ENCODE measurements at places on chromosomes 1 and 21.

DNA sequence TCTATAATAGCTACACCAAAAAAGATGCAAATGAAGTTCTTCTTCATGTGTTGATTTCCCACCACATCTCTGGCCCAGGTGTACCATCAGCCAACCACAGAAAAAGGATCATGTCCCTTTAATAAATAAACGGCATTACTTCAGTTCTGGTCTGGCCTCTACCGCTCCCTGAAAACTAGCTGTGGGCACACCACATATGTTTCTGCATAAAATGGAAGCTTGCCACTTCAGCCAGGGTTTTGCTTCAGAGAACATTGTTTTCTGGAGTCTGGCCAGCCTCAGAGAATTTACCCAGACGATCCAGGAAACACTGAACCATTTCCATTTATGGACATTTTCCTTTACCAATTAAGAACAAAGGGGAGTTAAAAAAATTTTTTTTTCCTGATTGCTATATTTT, 5.8 kb upstream of the LAMC2 start:
- no peak for DNase-seq

DNA sequence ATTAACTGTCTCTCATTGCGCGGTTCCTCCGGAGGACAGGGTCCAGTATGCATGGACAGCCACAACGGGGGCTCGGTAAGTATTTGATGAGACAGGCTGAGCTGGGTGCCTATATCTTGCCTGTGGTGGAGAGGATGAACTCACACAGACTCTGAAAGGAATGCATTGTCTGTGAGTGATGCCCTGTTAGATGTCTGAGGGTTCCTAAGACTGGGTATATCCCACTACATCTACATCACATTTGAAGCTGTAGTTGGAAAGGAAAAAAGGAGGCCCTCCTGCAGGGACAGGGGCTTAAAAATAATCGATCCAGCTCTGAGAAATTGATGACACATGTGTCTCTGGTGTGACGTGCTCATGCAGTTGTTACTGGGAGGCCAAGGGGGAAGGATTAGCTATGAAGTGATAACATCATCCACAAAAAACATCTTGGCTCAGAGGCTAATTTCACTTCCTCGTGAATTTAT, 1.9 kb downstream of the ADARB1 start:
- no peak for DNase-seq

DNA sequence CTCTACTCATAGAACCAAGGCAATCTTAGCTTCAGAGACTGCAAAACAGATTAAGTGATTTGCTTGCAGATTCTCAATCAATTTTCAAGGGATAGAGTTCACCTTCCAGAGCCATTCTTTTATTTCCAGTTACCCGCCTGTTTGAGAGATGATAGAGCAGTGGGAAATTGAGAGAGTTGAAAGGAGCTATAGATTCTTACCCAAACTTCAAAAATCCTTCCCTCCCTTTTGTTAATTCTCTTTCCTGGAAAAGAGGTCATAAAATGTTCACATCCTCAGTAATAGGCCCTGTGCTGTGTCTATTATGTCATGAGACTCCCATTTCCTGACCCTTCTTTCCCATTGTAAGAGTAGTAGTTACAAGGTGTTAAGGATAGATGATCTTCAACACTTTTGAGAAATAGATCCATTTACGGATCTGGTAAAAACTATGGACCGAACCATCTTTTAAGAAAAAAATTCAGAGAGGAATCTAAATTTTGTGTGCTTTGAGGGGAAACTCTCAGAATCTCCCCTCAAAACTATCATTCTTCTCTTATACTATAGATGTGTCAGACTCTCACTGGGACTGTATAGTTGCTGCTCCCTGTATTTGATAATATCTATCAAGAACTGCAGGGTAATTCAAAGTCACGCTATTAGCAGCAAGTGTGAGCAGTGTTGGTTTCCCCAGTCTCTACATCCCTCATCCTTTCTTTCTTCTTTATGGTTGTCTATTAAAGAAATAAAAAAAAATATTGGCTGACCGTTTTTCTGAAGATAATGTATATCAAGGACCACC, 8.0 kb downstream of the RGS4 start:
- DNase-seq = no peak

DNA sequence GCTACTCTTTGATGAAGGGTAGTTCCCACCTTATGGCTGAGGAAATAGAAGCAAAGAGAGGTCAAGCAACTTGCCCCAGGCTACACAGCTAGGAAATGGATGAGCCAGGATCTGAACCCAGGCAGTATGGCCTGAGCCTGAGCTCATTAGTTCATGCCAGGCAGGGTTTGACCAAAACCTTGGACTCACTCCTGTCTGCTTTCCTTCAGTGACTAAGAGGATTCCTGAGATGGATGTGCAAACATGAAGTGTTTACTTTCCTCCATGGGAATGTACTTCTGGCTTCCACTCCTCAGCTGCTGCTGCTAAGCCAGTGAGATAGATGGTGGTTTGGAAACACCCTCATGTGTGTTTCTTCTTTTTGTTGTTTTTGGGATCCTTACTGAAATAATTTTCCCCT, 35.1 kb upstream of the ERRFI1 start:
- no peak for DNase-seq

GRCh38 chr1:234780112-234780511, 170.1 kb upstream of the IRF2BP2 start:
- no peak for DNase-seq

GRCh38 chr1:233406339-233406960, 78.9 kb downstream of the MAP3K21 start:
- DNase-seq = no peak

DNA sequence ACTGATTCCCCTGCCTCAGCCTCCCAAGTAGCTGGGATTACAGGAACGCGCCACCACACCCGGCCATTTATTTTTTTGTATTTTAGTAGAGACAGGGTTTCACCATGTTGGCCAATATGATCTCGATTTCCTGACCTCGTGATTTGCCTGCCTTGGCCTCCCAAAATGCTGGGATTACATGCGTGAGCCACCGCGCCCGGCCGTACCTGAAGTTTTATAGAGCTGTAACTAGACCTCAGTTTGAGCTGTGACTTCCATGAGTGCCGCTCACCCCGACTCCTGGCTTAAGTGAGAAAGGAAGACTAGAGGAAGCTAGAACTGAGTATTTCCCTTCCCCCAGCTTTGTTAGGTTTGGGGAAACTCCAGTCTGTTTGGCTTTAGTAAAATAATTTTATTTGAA, 1283.1 kb downstream of the KCNT2 start:
- no peak for DNase-seq

- DNase-seq = no peak
Measured at GRCh38 chr1:41440321-41441085, 44.0 kb downstream of the EDN2 start.

DNA sequence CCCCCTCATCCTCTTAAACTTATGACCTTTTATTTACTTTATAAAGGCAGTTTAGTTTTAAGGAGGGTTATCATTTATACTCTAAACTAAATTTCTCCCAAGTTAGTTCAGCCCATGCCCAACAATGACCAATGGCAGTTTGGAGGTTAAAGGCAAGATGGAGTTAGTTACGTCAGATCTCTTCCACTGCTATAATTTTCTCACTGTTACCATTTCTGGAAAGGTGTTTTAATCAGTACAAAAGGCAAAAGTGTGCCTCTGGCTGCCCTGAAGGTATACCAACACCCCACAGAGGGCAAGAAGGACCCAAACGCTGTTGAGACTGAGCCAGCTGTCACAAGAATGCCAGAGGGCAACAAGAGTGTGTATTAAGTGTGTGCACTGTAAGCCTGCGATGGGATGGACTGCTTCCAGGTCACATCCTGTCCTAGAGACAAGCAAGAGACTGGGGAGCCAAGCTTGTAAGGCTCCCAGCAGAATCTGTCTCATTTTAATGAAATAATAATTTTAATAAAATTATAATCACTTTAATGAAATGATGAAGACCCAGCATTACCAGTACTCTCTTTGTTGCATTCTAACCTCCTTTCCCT, 32.5 kb upstream of the FAM89A start:
- DNase-seq = no peak

DNA sequence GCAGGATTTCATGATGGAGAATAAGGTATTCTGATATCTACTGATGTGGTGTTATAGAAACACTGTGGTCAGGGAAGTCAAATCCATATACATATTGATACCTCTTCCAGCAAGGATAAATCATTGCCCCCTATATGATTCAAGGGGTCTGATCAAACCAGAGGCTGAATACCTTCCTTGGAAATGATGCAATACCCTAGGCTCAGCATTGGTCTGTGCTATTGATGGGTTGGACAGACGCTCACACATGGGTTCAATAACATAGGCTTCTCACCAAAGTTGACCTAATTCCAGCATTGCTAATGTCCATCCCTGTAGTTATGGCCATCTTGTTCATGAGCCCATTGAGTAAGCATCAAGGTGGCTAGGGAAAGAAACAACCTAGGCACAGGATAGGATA, 257.0 kb upstream of the USP24 start:
- DNase-seq = no peak

- no peak for DNase-seq
Measured at GRCh38 chr1:186985889-186986491, 157.2 kb downstream of the PLA2G4A start.

DNA sequence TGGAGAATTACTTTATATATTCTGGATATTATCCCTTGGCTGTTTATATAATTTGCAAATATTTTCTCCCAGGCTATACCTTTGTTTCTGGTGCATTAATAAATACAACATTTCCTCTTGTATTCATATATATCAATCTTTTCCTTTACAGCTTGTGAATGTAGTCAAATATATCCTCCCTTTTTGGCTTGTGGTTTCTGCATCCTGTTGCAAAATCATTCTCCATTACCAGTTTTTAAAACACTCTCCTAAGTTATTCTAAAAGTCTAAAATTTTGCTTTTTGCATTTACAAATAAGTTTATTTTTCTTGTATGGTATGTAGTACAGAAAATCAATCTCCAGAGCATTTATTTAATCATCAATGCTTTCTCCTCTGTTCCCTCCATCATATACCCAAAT, 909.4 kb downstream of the ADGRL2 start:
- no peak for DNase-seq

- no peak for DNase-seq
Measured at GRCh38 chr1:89802841-89803240, 18.0 kb upstream of the LRRC8D start.
